Esophagus mucosa (tissue), 1 donor: ENCODE measurements at places on chromosomes 7 and 10. TPM values are rescaled to one million over a fixed set of nuclear protein-coding genes. Genes with fewer than 3 reads are reported as not detected.
A peak's percentile ranks its signal among the peaks of the same experiment; 100 is the strongest.

DNA sequence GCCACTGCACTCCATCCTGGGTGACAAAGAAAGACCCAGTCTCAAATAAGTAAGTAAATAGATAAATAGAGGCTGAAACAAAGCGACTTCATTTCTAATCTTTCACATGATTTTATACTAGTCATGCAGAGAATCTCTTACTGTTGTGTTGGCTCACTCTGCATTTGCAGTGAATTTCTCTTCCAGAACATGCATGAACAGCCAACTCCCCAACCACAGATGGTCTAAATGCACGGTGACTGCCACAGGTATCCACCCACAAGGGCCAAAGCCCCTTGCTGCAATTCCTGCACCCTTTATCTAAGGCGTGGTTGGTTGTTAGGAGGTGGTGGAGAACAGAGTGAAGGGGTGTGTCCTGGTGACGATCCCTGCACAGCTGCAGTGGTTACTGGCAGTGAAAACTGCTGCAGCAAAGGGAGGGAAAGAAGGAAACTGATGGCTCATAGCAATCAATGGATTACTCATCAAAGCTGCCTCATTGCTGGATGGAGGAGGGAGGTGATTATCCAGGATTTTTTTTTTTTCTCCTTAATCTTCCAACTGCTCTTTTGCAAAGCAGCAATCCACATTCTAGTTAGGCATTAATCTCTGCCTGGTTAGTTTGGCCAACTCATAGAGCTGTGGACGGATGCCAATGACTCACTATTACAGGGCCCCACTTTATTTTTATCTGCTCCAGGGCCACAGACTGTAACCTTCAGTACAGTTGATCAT is 50.6 kb downstream of the PRTFDC1 start:
- ATAC-seq: peak; percentile 97

GRCh38 chr7:2388637-2388954 is 14.8 kb upstream of the CHST12 start:
- no peak for ATAC-seq

DNA sequence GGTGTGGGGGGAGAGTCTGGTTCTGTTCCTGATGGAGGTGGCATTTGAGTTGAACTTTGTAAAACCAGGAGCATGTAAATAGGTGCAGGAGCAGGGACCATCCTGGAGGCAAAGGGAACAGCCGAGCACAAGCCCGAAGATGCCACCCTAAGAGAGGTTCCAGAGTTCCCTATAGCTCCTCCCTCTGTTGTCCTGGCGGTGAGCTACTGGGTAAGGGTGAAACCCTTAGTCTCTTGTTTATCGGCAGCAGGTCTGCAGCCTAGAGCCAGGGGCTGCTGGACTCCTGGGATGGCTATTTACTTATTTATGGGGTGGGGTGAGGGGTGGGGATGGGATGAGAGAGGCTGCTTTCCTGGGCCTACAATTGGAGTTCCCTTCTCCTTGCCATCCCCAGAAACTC is 6.5 kb upstream of the LBX1 start:
- no peak for ATAC-seq

DNA sequence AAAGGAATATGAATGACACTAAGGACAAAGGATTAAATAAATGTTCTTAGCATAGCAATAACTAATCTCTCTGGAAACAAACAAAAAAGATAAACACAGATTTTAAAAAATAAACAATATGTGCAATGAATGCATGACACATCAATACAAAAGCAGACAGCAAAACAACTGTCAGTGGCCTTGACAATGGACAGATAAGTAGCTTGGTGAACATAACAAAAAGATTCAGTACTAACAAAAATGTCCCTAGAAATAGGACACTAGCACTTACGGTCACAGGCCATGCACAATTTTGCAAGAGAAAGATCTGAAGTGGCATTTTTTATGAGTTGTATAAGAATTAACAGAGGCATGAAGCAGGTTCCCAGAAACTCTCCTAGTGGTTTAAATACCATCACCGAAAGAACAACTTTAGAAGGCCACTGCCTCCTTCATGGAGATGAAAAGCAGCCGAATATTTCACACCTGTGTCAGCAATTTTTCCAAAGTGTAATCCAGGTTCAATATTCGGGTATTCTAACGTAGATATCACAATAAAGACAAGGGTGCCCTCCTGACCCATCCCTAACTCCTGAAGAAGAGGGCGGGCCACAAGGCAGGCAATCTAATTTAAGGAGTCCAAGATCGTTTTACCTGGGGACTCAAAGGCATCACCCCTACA is 231.3 kb upstream of the MKLN1 start:
- ATAC-seq: no peak

Gene ZEB1
- 5.0 TPM for total RNA-seq

DNA sequence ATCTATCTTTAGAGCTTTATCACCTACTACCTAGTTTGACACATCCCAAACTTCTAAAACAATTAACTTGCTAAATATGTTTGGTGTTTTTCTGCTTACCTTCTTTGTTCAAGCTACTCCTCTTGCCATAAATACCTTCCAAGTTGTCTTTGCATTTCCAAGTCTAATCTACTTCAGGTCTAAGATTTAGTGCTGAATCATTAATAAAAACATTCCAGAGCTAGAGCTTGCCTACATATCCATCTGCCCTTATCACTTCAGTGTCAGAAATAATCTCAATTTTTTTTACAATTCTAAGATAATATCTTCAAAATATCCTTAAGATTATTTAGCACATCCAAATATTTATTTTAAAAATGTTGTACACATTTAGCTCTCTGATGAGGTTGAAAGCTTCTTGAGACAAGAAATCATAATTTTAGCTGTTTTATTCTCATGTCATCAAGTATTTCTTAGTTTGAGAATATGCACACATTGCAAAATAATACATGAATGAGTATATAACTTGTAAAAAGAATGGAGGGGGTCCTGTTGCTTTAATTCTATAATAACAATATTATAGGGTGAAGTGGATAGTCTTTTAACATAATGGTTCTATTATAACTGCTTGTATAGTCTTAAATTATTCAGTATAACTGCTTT is 466.3 kb downstream of the SEMA3D start:
- no peak for ATAC-seq

DNA sequence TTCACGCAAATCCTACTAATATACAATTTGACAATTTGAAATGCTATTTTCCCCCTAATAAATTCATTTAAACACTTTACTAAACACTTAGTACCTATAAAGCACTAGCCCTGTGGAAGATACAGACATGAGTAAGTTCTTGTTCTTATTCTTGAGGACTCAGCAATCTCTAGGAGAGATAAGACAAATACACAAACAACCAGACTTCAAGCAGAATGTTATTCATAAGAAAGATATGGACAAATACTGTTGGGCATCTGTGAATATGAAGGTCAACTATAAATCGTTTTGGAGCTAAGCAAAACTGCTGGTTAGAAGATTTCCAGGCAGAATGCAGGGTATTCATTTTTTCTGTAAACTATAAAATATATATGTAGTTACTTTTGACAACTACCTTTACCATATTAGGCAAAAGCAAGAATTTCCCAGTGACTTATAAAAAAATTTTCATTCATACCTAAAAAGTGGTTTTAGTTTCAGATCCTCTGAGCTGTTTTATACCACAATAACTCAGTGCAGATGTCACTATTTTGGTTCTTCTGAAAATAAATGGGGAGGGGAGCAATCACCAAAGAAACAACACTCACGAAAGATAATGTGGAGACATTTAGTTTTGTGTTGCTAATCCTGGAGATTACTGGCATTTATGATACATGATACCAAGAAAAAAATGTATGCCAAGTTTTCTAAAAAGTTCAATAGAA is 3.8 kb downstream of the VPS41 start:
- ATAC-seq: no peak
